ENCODE measurements at places on chromosomes 16 and 17.

DNA sequence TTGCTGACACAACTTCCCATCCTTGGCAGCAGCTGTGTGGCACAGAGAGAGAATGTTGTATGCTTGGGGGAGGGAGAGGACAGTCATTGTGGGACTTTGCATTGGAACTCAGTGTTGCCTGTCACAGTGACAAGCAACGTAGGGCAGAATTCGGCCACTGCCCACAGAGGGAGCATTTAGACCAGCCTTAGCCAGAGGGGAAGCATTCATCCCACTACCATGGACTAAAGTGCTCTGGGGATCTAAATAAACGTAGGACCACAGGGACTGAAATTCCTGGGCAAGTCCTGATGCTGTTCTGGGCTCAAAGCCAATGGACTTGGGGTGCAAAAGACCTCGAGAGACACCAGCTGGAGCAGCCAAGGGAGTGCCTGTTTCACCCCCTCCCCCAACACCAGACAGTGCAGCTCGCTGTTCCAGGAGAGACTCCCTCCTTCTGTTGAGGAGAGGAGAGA is 44.9 kb downstream of the ABCA8 start:
- no peak for DNase-seq

DNA sequence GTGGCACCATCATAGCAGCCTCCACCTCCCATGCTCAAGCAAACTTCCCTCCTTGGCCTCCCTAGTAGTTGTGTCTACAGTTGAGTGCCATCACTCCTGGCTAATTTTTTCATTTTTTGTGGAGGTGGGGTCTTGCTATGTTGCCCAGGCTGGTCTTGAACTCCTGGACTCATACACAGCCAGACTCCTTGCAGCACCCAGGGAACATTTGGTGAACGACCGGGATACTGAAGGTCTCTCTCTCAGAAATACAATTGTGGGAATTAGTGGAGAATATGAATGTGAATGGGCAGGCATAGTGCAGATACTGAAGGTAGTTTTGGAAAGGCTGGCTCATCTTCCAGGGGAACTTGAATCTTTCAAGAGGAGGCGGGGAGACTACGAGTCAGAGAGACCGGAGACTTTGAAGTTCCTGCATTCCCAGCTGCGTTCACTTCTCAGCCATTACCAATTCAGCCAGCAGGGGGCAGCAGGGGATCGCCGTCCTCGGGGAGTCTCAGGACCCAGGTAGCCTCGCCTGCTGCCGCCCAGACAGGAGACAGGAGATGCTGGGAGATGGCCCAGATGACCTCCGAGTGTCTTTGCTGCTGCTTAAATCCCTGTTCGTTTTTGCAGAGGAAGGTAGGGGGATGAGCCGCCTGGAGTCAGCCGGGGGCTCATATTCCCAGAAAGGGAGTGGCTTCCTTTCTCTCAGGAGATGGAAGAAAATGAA is 68.6 kb downstream of the HAPSTR1 start:
- no peak for DNase-seq

DNA sequence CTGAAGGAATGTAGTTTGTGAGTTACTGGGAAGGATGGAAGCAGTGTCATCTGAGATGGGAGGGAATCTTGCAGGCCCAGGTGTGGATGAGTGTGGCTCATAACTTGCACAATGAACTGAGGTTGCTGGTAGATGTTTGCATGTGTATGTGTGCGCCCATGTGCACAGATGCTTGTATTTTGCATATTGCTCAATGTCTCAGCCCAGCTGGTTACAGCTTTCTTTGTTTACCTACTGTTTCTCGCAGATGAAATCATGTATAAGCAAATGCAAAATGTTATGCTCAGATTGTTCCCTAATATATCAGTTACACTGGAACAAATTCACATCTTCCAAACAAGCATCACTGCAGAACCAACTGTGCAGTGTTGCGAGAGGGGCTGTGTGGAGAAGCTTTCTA is 452.2 kb upstream of the EEF2KMT start:
- DNase-seq: no peak

DNA sequence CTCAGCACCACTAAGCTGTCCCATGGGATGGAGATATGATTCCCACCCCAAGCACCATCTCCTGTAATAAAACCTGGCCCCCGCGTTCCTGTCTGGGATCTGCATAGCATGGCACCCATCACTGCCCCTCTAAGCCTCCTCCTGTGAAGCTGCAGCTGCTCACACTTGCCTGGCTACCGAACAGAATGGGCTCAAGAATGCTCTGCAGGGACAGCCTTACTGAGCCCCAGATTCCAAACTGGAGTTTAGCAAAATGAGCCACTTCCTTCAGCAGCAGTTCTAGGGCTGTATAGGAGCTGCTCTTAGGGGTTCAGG is 256.1 kb downstream of the CPPED1 start:
- no peak for DNase-seq

GRCh38 chr17:50834429-50835300 is 721 bp upstream of the WFIKKN2 start:
- no peak for DNase-seq

GRCh38 chr16:51419768-51420167 is 268.7 kb upstream of the SALL1 start:
- DNase-seq: no peak
